OCI-M1 (cell line): ENCODE measurements at places on chromosomes 16 and 17.
A peak's percentile ranks its signal among the peaks of the same experiment; 100 is the strongest.

DNA sequence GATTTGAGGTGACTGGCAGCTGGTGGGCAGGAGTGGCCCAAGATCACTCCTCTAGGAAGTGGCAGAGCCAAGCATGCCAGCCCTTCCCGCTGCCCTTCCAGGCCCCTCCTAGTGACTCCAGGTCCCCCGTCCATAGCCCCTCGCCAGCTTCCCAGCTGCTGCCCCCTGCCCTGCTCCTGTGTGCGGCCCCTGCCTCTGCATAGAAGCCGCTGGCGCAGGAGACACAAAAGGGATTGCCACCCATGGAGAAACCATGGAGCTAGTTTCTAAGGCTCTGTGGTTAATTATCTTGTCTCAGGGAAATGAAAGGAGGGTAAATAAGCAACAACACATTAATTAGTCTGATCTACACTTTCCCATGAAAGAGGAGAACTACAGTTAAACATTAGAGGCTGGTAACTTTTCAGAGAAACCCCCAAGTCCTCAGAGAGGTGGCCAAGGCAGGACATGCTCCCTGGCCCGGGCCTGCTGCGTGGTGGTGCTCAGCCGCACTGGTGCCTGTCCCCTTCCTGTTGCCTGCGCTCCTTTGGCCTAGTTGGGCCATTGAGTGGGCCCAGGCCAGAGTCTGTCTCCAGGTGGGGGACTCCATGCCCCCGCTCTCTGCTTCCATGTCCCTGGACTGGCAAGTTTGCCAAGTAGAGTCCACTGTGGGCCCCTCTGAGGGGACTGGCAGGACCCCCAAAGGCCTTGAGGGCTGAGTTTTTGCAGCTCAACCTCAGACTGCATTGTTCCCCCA lies 65.2 kb downstream of the PRMT7 start:
- no peak for DNase-seq

DNA sequence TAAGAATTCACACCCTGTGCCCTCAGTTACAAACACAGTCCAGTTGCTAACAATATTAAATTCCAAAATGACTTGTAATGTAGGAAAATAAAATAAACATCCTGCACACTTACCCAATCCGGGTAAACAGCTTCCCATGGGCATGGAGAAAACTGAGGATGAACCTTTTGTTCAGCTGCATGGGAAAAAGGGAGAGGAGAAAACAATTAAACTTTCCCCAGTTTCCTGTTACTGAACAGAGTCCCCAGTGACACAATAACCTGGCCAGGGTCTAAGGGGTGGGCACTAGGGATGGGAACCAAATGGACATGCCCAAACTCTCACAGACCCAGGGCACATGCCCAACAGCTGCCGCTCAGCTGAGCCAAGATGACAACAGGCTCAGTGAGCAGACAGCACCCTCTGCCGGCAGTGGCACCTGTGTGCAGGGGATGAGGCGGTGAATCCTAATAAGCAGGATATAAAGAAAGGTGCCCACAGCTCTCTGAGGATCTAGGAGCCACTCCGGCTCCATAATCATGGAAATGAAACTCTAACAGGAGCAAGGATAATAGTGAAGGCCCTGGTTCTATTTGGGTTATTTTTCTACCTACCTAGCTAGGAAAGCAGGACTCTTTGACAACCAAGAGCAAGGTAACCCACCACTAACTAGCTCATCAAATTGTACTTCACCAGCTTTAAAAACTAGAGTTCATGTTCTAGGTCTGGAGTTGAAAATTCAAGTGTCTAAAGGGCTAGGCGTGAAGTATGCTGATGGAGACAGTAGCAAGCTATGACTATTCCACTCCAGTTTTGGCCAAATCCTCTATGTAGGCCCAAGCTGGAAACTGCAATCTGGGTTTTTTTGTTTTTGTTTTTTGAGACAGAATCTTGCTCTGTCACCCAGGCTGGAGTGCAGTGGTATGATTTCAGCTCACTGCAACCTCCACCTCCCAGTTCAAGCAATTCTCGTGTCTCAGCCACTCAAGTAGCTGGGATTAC lies 58.8 kb downstream of the SMG6 start:
- peak; percentile 76 for DNase-seq

GRCh38 chr17:82493226-82493781 lies 26.2 kb upstream of the FOXK2 start:
- no peak for DNase-seq

GRCh38 chr16:48438414-48438813 lies 53.2 kb upstream of the SIAH1 start:
- DNase-seq: no peak

- no peak for DNase-seq
Observed at GRCh38 chr17:10192972-10193371, 5.4 kb downstream of the GAS7 start.

DNA sequence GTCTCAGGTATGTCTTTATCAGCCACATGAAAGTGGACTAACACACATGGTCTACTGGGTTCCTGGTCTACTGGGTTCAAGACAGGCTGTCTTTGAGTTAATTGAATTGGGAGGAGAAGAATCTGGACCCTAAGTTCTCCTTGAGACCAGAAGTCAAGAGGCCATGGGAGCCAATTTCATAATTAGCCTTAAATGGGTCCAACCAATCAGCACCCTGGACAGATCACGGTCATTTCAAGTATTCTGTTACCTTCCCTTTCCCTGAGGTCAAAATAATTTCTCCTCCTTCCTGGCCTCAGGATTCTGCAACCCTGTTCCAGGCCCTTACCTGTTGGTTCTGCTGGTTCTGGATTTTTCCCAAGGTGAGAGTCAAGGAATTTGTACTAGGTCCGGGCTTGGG lies 23.8 kb downstream of the OSBPL7 start:
- peak; percentile 32 for DNase-seq

GRCh38 chr17:8153525-8153956 lies 1.3 kb upstream of the PER1 start:
- DNase-seq: peak; percentile 85

GRCh38 chr16:55376045-55376444 lies 52.0 kb downstream of the IRX6 start:
- DNase-seq: no peak

DNA sequence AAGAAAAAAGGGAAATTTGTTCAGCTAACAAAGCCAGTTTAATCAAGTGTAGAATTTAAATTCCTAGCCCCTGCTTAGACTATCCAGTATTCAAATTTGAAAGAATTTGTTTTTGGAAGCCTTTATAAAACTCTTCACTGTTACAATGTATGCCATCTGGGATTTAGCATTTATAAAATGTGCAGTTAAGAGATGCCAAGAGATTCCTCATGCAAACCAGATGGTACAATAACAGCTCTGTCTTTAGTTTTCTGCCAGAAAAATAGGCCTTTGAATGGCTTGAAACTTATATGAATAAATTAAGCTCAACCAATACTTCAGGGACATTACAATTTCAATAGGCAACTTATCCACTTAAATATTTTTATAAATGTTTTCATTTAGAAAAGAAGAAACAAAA lies 6.8 kb upstream of the ANKS4B start:
- DNase-seq: no peak

DNA sequence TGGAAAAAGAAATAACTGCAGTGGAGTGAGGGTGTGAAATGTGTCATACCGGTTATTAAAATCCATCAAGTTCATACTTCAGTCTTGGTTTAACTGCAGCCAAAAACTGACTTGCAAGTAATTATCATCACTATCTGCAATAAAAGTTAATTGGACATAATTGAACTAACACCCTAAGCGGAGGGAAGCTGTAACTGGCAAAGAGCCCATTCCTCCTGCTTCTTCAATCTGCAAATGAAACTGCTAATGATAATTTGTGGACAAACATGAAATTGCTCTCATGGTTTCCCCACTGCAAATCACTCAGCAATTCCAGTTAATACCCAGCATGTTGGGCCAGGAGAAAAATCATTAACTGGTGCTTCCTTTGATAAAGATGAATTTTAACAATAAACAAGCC lies 46.5 kb downstream of the FAM222B start:
- no peak for DNase-seq

DNA sequence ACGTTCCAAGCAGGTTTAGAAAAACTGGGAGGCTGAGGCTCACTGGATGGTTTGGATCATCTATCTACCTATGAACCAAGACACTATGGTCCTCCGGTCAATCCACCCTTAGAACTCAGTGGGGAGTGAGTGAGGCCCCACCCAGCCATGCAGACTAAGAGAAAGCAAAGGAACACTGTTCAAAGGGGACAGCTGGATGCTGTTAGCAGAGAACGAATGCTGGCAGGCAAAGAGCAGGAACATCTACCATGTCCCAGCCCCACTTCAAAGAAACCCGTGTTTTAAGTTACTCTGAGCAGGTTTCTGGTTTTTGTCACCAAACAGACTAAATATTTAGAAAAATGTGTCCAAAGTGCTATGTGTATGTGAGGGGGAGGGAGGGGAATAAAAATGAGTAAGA lies 183.4 kb upstream of the XYLT1 start:
- no peak for DNase-seq

GRCh38 chr16:11614587-11615175 lies 28.0 kb upstream of the LITAF start:
- no peak for DNase-seq

- DNase-seq: no peak
Observed at GRCh38 chr16:56331915-56332314, 93.4 kb downstream of the AMFR start.

- DNase-seq: no peak
Observed at GRCh38 chr16:26493751-26494150, 573.0 kb upstream of the C16orf82 start.

GRCh38 chr17:49898366-49899190 lies 50.7 kb upstream of the TAC4 start:
- no peak for DNase-seq

GRCh38 chr17:31527606-31528005 lies 136.1 kb downstream of the RAB11FIP4 start:
- peak; percentile 15 for DNase-seq

- no peak for DNase-seq
Observed at GRCh38 chr16:29312835-29313558, 93.5 kb downstream of the NPIPB11 start.

DNA sequence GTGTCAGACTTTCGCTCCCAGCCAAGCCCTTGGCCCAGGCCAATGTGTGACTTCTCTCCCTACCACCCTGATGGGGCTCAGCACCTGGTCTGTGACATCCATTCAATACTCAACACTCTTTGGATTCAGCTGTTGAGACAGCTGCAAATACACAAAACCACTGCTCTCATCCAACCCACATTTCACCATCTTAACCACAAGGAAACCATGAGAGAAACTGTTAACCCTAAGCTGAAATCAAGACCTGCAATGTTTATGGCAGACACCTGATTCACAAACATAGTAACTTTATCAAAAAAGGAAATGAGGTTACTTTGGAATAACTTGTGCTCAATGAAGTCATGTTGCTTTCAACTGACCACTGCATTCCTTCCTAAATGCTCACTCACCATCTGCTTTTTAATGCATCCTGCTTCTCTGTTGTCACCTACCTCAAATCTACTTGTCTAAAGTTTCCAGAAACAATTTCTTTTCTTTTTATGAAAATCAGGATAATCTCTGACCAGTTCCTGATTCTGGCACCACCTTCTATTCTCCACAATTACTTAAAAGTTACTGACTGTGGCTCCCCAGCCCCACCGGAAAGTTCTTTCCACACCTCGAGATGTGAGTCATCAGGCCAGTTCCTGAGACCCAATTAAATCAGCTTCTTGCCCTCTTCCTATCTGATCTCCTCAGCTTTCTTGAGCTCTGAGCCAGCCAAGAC lies 88.2 kb downstream of the NOG start:
- DNase-seq: no peak

GRCh38 chr17:57548421-57549410 lies 196.4 kb downstream of the CCDC182 start:
- DNase-seq: no peak

DNA sequence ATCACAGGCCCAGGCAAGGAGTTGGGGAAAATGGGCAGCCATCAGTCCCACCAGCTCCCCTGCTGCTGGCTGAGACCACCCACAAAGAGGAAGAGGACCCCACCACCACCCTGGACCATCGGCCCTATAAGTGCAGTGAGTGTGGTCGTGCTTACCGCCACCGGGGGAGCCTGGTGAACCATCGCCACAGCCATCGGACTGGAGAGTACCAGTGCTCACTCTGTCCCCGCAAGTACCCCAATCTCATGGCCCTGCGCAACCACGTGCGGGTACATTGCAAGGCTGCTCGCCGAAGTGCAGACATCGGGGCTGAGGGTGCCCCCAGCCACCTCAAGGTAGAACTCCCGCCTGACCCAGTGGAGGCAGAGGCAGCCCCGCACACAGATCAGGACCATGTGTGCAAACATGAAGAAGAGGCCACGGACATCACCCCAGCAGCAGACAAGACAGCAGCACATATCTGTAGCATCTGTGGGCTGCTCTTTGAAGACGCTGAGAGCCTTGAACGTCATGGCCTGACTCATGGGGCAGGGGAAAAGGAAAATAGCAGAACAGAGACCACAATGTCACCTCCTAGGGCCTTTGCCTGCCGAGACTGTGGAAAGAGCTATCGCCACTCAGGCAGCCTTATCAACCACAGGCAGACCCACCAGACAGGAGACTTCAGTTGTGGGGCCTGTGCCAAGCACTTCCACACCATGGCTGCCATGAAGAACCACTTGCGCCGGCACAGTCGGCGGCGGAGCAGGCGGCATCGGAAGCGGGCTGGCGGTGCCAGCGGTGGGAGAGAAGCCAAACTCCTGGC lies 3.6 kb downstream of the ZNF646 start:
- no peak for DNase-seq

GRCh38 chr17:68349157-68349556 lies 57.9 kb downstream of the ARSG start:
- DNase-seq: no peak

DNA sequence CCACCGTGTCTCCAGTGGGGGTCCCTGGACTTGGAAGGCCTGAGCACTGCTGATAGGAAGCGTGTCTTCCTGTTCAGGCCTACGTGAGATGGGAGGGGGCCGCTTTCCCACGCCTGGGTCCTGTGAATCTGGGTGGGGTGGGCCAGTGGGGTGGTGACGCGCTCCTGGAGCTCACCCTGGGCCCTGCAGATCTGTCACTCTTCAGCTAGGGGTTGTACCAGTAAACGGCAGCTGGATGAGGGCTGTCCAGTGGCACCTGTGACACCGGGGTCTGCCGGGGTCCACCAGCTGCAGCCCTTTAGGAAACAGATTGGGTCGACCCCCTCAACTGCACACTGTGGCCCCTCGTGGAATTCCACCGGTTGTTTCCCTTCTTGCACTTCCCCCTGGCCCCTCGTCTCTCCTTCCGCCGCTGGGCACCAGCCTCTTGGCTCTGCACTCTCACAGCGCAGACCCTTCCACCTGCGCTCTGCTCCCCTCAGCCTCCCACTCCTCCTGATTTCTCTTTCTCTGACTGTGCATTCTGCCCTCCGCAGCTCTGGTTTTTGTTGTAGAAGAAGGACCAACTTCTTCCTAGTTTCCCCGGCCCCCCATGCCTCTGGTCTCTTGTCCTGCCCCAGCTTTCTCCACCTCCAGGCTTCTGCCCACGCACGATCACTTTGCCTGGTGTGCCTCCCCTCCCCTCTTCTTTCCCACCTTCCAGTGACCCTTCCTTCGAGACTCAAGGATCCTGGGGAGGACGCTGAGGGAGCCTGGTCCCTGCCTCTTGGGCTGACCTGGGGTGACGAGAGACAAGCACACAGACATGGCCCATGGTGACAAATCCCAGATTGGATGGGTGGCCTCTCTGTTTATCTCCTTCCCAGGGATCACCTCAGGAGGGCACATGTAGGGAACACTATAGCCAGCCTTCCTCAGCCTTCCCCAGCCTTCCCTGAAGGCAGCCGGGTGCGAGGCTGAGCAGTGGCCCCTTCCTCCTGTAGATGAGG lies 4.8 kb downstream of the MRC2 start:
- no peak for DNase-seq
